ENCODE measurements at places on chromosomes 4 and X.
A peak's percentile ranks its signal among the peaks of the same experiment; 100 is the strongest.

DNA sequence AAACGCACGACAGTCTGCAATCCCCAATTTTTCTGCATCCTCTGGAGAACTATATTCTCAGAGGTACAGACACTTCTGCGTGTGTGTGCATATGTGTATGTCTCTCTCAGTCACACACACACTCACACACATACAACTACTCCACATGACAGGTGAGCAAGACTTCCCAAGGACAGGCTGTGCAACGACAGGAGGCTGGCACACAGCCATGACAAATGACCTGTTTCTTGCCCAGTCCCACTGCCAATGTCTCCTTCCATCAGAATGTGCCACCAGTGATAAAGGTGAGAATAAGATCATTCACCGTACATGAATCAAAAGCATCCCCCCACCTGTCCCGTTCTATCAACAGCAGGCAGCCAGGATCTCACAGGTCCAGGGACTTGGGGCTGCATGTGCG is 52.4 kb downstream of the PPP2R2C start:
- DNase-seq = no peak

DNA sequence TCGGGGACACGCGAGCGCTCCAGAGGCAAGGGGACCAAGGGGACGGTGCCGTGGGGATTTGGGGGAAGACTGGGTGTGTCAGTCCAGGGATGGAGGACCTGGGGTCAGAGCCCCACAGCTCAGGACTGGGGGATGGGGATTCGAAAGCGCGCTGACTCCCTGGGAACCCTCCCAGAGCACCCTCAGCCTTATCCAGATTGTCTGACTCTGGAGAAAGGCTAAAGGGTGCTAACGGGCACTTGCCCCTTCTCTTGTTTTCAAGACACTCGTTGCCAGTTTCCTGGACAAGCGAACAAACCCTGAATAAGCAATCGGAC is 1.1 kb downstream of the DOCK11 start:
- DNase-seq = no peak

DNA sequence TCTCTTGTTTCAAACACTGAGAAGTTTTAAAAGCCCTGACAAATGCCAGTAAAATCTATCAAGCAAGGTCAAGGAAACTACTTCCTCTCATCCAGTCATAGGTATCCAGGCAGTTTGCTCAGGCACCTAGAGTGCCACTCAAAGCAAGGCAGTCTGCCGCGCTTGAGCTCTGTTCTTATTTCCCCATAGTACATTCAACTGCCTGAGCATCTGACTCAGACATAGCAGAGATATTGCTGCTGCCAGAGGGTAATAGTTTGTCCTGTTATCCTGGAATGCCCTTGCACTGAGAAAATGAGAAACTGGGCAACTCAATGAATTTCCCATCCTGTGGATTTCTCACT is 16.1 kb upstream of the ATP8A1 start:
- DNase-seq = no peak

GRCh38 chrX:85544609-85545008 is 165.1 kb upstream of the POF1B start:
- DNase-seq = no peak

GRCh38 chr4:129455482-129455881 is 359.5 kb downstream of the C4orf33 start:
- DNase-seq = no peak

DNA sequence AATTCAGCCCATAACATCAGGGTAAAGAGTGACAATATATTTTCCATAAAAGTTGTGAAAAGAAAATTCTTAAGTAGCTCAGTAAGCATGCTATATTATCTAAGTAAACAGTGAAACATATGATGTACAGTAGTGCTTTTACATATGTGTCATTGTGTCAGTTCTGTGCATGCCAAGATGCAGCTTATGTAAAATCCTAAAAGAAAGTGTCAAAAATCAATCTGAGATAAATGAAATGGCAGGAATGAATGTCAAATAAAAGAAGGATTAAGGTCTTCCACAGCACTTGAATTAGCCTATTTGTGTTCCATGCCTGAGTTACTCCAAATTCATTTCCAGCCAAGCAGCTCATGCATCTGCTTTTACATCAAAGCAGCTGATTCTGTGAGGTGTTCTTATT is 452.7 kb upstream of the HS3ST1 start:
- no peak for DNase-seq

GRCh38 chrX:47499293-47499692 is 16.3 kb upstream of the ZNF41 start:
- no peak for DNase-seq

GRCh38 chr4:148094149-148094548 is 348.1 kb downstream of the NR3C2 start:
- no peak for DNase-seq

- DNase-seq = no peak
Observed at GRCh38 chr4:38752372-38752940, 30.3 kb downstream of the TLR10 start.

DNA sequence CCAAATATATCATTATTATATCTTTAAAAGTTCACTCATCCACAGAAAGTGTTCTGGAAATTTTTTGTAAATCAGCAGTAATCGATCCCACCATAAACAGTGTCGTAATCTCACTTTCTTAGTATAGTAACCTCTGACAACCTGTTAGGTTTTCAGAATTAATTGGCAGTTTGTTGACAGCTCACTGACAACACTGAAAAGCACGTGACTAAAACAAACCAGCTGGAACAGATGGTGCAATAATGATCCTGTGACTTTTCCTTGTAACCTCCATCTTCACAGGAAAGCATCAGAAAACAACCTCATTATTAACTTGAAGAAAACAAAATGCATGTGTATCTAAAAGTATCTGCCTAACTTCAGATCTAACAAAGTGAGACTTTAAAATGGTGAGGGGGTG is 48.5 kb downstream of the FSTL5 start:
- DNase-seq = no peak

DNA sequence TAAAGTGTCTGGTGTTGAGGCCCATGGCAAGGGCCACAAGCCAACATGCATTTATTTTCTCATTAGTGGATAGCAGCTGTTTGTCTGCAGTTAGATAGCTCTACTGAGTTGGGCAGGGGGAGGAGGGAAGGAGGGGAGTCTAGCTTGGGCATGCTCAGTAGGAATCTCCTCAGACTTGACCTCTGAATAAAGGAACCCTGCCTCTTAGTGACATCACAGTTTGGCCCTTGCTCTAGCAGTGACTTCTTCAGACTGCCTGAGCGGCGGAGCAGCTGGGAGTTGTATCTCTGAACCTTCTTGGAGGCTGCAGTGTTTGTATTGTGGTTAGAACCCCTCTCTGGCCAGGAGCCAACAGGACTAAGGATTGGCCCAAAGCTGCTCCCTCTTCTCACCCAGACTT is 57.4 kb downstream of the BCORL1 start:
- DNase-seq = no peak

GRCh38 chr4:79014230-79014629 is 75.0 kb upstream of the PAQR3 start:
- no peak for DNase-seq

- DNase-seq = no peak
Observed at GRCh38 chr4:138558886-138559285, 316.7 kb upstream of the SLC7A11 start.

GRCh38 chr4:106358899-106359298 is 9.7 kb downstream of the GIMD1 start:
- DNase-seq = no peak

DNA sequence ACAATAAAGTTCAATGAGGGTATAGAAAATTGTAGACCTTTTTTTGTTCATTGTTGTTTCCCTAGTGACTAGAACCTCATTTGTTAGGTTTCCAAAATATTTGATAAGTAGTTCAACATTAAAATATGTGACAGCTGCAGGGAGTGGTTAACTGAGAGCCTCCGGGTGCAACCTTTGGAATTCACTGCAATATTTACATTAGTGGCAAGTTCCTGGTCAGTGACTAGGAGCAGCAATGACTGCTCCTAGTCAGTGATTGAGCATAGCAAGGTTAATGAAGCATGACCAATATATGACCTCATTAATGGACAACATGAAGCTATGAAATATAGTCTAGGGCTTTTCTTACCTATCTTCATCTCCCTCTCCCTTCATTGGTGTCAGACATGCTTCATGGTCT is 65.8 kb upstream of the FAM47A start:
- no peak for DNase-seq

GRCh38 chr4:150010525-150011126 is 67.6 kb upstream of the DCLK2 start:
- no peak for DNase-seq

- DNase-seq = peak; percentile 34
Observed at GRCh38 chrX:70219938-70220764, 14.3 kb upstream of the AWAT1 start.

- no peak for DNase-seq
Observed at GRCh38 chrX:132125906-132126305, 1.9 kb downstream of the FRMD7 start.

DNA sequence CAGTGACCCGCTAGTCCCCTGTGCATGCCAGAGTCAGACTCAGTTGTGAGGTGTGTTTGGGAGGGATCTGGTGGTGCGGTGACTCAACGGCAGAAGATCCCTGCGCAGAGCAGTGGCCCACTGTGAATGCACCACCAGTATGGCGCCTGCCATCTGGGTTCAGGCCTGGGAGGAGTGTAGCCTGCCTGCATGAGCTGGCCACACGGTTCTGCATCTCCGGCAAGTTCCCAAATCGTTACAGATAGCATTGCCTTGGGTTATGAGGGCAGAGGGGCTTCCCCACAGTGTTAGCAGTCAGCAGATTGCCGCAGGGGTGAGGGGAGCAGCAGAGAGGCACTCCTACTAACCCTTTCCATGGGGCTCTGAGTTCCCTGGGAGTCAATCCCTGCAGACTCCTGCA is 629.6 kb downstream of the TLL1 start:
- no peak for DNase-seq

DNA sequence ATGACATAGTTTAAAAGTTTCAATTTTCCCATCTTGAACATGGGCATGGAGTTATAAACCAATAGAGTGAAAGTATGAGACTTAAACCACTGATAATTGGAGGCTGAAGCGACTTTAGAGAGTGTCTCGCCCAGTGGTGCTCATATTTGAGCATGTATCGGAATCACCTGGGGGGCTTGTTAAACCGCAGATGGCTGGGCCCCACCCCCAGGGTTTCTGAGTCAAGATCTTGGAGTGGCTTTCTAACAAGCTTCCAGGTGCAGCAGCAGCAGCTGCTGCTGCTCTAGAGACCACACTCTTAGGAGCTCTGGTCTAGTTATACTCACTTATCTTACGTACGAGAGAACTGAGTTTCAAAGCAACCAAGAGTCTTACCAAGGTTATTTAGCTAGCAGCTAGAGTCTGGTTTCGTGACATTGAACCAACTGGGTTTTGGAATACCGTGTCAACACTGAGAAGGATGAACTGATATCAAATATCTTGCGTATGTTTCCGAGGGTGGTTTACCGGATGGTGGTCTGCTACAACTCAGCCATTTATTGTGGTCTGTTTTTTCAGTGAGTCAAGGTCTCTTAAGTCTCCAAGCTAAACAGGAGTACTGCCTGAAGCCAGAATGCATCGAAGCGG is 5.9 kb downstream of the PHEX start:
- no peak for DNase-seq
